ENCODE measurements at places on chromosomes 11 and 22.
A peak's percentile ranks its signal among the peaks of the same experiment; 100 is the strongest.

GRCh38 chr11:112085822-112086421 is 634 bp downstream of the TIMM8B start:
- DNase-seq, result no peak

GRCh38 chr11:35494957-35495490 is 30.4 kb downstream of the PAMR1 start:
- DNase-seq, result no peak

GRCh38 chr22:49776891-49777290 is 50.8 kb downstream of the BRD1 start:
- no peak for DNase-seq

DNA sequence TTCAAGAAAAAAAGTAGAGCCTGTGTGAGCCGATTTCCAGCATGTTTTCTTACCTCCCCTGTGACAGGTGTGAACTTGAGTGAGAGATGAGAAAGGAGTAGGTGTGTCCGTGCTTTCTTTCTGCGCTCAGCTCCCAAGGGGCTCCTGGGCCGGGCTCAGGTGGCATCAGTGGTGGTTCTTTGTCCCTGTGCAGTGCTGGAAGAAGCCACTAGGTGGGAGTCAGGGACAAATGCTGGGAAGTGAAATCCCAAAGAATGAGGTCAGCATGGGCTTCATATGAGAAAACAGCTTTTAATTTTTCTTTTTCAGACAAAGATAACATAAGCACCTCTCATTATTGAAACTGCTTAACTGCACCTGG is 57.8 kb downstream of the PPFIBP2 start:
- DNase-seq, result peak; percentile 66

DNA sequence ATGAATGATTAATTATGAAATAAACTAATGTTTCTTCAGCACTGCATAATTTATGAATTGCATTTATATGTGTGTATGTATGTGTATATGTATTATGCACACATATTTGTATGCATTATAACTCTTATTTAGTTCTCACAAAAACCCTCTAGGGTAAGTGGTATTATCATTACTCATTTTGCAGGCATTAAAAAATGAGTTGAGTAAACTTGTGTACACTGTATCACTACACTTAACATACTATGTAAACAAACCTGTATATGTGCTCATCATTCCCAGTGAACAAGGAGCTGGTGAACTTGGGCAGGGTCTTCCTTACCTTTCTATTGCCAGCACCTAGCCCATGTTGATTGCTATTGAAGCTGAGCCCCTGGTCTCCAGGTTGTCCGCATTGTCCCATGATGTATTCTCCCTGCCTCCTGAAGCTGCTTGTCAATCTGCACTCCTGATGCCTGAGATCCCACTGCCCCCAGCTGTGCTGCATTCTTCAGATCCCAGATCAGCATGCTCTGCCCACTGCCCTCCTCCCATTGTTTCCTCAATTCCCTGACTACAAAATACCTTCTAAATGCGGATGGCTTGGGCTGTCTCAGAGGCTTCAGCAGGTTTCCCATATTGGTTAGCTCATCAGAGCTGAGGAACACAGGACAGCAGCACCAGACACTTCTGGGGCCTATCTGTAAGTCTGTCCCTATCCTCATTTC is 267.9 kb upstream of the SESN3 start:
- DNase-seq, result peak; percentile 67

GRCh38 chr11:117768506-117768905 is 28.5 kb downstream of the DSCAML1 start:
- no peak for DNase-seq
